Mesothelial cell of epicardium (in vitro differentiated cells): ENCODE measurements at places on chromosomes 4 and X. TPM values are rescaled to one million over a fixed set of nuclear protein-coding genes. Genes with fewer than 3 reads are reported as not detected.
A peak's percentile ranks its signal among the peaks of the same experiment; 100 is the strongest.

GRCh38 chr4:87851332-87851731 lies 18.6 kb downstream of the MEPE start:
- no peak overlapping the region for H3K27ac ChIP-seq
- H3K4me3 ChIP-seq = no peak overlapping the region
- no peak for DNase-seq

Gene ZCCHC13
- total RNA-seq = not detected in 3 replicates

Gene HTN1
- not detected in 3 replicates for total RNA-seq

- H3K4me3 ChIP-seq = no peak overlapping the region
- H3K36me3 ChIP-seq = no peaks in the 10 kb centered on the region
- H3K27me3 ChIP-seq = peaks cover 9% of the 10 kb centered on the region
- no peak for DNase-seq
These were observed 45.2 kb downstream of the RXFP1 start for GRCh38 chr4:158566860-158567259.

DNA sequence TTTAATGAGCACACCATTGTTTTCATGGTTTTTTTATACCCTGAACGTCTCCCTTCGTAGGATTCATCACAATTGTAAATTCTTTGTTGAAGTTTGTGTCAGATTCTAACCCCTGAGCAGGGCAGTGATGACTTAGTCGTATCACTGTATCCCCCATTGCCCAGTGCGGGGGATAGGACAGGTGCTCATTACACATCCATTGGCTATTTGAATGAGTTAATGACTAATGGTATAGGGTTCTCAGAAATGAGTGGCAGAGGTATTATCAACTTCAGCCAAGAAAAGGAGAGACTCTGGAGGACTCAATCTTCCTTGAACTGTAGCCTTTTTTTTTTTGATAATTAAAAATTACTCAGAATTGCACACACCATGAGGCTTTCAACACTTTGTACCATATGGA lies 64.6 kb downstream of the SYNPO2 start:
- H3K4me1 ChIP-seq = peaks cover 16% of the 10 kb centered on the region
- H3K27me3 ChIP-seq = no peaks in the 10 kb centered on the region
- H3K27ac ChIP-seq = no peak overlapping the region
- DNase-seq = no peak

Gene HAND2
- 32.8 to 34.3 TPM (median 33.3 TPM) in 3 replicates for total RNA-seq

GRCh38 chr4:145167887-145168286 lies 12.5 kb downstream of the OTUD4 start:
- no peak overlapping the region for H3K4me3 ChIP-seq
- DNase-seq = no peak
- no peaks in the 10 kb centered on the region for H3K4me1 ChIP-seq
- H3K36me3 ChIP-seq = peaks cover 35% of the 10 kb centered on the region
- H3K27me3 ChIP-seq = no peaks in the 10 kb centered on the region
- H3K27ac ChIP-seq = no peak overlapping the region

Gene CLTRN
- 1.2 to 1.8 TPM (median 1.4 TPM) in 3 replicates for total RNA-seq

Gene CSAG3
- not detected in 3 replicates for total RNA-seq

DNA sequence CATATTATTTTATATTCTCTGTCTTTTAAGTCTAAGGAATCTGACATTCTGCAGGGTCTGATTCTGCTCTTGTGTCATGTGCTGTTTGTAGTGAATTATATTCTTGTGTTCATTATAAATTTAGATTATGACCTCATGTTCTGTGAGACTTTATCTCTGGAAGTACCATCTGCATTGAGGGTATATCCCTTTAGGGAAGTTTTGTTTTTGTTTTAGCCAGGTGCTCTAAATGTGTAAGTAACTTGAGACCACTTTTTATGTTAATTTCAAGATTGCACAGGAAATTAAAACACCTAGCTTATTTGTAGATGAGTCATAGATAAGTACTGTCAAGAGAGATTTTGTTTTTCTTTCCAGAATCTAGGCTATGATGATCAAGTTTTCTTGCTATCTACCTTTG lies 35.0 kb upstream of the DKK2 start:
- DNase-seq = no peak
- H3K27ac ChIP-seq = no peak overlapping the region
- H3K4me3 ChIP-seq = no peak overlapping the region
- H3K4me1 ChIP-seq = peaks cover 21% of the 10 kb centered on the region

Gene AMBN
- 0.14 to 0.36 TPM (median 0.22 TPM) in 3 replicates for total RNA-seq

- no peaks in the 10 kb centered on the region for H3K36me3 ChIP-seq
- peaks cover 54% of the 10 kb centered on the region for H3K4me1 ChIP-seq
- DNase-seq = no peak
- peak overlapping the region; percentile 80 for H3K27ac ChIP-seq
- no peak overlapping the region for H3K4me3 ChIP-seq
- no peaks in the 10 kb centered on the region for H3K27me3 ChIP-seq
These were observed 207.2 kb upstream of the SLIT2 start for GRCh38 chr4:20044502-20044911.

Gene GYPB
- not detected in 3 replicates for total RNA-seq

Gene PF4V1
- total RNA-seq = not detected in 3 replicates

DNA sequence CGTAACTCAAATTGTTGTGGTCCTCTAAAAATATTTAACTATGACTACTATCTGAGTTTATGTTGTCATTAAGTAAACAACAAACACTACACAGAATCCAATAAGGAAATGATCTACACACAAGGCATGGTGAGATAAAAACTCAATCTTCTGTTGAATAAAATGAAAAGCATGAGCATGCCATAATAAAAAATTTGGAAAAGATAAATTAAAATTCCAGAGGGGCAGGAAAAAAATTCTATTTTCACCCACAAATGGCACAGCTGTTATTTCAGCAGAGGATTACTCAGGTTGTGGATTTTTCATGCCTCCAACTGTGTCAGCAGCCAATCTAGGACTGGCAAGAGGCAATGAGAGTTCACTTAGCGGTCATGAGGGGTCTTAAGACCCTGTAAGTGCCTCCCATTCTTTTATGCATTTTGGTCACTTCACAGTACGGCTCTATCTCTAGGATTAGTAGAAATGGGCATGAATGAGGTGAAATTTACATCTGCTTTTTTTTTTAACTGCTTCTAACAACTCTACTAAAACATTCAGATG lies 639.8 kb upstream of the DIPK2B start:
- H3K36me3 ChIP-seq = peaks cover 10% of the 10 kb centered on the region
- H3K27me3 ChIP-seq = no peaks in the 10 kb centered on the region
- H3K4me1 ChIP-seq = peaks cover 14% of the 10 kb centered on the region
- no peak overlapping the region for H3K27ac ChIP-seq

DNA sequence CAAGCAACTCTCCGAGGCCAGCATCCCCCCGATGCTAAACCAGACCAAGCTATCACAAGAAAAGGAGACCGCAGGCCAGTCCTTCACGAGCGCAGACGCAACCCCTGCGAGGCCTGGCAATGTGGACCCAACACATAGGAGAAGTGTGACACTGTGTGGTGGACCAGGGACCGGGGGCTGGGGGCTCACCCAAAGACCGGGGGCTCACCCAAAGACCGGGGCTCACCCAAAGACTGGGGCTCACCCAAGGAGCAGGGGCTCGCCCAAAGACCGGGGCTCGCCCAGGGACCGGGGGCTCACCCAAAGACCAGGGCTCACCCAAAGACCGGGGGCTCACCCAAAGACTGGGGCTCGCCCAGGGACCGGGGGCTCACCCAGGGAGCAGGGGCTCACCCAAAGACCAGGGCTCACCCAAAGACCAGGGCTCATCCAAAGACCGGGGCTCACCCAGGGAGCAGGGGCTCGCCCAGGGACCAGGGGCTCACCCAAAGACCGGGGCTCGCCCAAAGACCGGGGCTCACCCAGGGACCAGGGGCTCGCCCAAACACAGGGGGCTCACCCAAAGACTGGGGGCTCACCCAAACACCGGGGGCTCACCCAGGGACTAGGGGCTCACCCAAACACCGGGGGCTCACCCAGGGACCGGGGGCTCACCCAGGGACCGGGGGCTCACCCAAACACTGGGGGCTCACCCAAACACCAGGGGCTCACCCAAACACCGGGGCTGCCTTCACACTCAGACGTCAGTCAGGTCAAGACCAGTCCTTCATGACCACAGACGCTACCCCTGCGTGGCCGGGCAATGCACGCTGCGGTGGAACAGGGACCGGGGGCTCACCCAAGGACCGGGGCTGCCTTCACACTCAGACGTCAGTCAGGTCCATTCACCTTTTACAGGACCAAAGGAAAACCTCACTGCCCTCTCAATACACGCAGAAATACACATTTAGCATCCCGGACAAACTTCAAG lies 32.9 kb downstream of the PPP2R3B start:
- DNase-seq = no peak
- H3K4me3 ChIP-seq = no peak overlapping the region
- H3K4me1 ChIP-seq = peaks cover 2% of the 10 kb centered on the region
- H3K27me3 ChIP-seq = no peaks in the 10 kb centered on the region
- H3K36me3 ChIP-seq = peaks cover 31% of the 10 kb centered on the region

Gene AFF2
- total RNA-seq = 5.8 TPM in 3 replicates

DNA sequence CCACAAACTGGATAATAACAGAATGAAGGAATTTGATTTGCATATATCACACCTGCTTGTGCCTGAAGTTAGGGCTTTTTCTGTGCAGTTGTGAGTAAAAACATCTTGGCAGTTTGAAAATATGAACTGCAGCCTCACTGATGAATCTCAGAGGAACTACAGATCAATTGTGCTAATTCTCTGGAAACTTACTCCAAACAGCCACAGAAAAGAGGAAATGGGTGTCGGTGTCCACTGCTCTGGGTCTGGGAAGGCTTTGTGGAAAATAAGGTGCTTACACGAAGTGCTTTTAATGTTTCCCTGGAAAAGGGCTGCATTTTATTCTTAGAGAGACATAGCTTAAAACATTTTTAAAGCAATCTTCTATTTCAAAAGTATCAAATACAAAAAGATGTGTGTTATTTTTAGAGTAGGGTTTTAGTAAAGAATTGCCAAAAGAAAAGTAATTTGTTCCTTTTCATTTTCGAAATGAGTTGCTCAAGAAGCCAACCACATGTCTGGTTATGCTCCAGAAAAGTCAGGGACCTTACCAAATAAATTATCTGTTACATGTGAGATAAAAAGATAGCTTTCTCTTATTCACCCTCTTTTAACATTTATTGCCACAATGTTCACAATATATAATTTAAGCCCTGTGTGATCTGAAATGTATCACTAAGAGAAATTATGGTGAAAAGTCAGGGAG lies 240.1 kb downstream of the FRAS1 start:
- H3K36me3 ChIP-seq = peaks cover 9% of the 10 kb centered on the region
- peak overlapping the region; percentile 62 for H3K27ac ChIP-seq
- H3K27me3 ChIP-seq = no peaks in the 10 kb centered on the region
- peaks cover 52% of the 10 kb centered on the region for H3K4me1 ChIP-seq
- no peak overlapping the region for H3K4me3 ChIP-seq

DNA sequence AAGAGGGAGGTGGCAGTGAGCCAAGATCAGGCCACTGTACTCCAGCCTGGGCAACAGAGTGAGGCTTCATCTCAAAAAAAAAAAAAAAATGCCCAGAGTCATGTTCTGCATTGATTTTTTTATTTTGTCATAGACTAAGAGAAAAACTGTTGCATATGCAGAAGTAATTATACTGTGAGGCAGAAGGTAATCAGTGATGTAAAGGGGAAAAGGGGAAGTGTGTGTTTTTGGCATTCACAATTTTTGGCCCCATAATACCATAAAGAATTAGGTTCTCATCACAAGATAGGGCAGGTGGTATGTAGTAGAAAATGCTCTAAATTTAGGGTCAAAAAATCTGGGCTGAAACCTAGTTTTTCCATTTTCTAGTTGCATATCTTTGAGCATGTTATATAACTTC lies 47.3 kb upstream of the GAB1 start:
- H3K27me3 ChIP-seq = no peaks in the 10 kb centered on the region
- H3K4me1 ChIP-seq = peaks cover 20% of the 10 kb centered on the region
- no peak overlapping the region for H3K27ac ChIP-seq
- H3K4me3 ChIP-seq = no peak overlapping the region

GRCh38 chr4:150262611-150263010 lies 184.4 kb downstream of the DCLK2 start:
- H3K27ac ChIP-seq = no peak overlapping the region
- no peak for DNase-seq
- peaks cover 54% of the 10 kb centered on the region for H3K36me3 ChIP-seq
- H3K4me3 ChIP-seq = no peak overlapping the region
